ENCODE measurements at places on chromosomes 4 and X. TPM values are rescaled to one million over a fixed set of nuclear protein-coding genes. Genes with fewer than 3 reads are reported as not detected.

Gene FMR1NB
- not detected for total RNA-seq

Gene DUSP9
- not detected for total RNA-seq

Gene ATP2B3
- not detected for total RNA-seq

Gene IGFBP7
- 2,241 TPM for total RNA-seq

Gene NPY2R
- 3.9 TPM for total RNA-seq

Gene ING2
- total RNA-seq = 6.3 TPM

Gene YIPF7
- not detected for total RNA-seq

Gene AFM
- total RNA-seq = not detected

Gene P2RY10
- total RNA-seq = not detected

Measured in cardiac atrium fibroblast (primary cell).